ENCODE measurements at places on chromosomes 7 and 10. TPM values are rescaled to one million over a fixed set of nuclear protein-coding genes. Genes with fewer than 3 reads are reported as not detected.
A peak's percentile ranks its signal among the peaks of the same experiment; 100 is the strongest.

GRCh38 chr10:71271662-71272055 lies 47.4 kb upstream of the SLC29A3 start:
- no peak for DNase-seq
- H3K27me3 ChIP-seq, result no peaks in the 10 kb centered on the region
- H3K4me1 ChIP-seq, result no peaks in the 10 kb centered on the region
- H3K4me3 ChIP-seq, result no peak overlapping the region
- no peaks in the 10 kb centered on the region for H3K36me3 ChIP-seq
- H3K27ac ChIP-seq, result no peak overlapping the region

- peak overlapping the region; percentile 69 for H3K4me3 ChIP-seq
- DNase-seq, result peak; percentile 70
Measured at GRCh38 chr10:129035052-129035827, 431.8 kb upstream of the MGMT start.

DNA sequence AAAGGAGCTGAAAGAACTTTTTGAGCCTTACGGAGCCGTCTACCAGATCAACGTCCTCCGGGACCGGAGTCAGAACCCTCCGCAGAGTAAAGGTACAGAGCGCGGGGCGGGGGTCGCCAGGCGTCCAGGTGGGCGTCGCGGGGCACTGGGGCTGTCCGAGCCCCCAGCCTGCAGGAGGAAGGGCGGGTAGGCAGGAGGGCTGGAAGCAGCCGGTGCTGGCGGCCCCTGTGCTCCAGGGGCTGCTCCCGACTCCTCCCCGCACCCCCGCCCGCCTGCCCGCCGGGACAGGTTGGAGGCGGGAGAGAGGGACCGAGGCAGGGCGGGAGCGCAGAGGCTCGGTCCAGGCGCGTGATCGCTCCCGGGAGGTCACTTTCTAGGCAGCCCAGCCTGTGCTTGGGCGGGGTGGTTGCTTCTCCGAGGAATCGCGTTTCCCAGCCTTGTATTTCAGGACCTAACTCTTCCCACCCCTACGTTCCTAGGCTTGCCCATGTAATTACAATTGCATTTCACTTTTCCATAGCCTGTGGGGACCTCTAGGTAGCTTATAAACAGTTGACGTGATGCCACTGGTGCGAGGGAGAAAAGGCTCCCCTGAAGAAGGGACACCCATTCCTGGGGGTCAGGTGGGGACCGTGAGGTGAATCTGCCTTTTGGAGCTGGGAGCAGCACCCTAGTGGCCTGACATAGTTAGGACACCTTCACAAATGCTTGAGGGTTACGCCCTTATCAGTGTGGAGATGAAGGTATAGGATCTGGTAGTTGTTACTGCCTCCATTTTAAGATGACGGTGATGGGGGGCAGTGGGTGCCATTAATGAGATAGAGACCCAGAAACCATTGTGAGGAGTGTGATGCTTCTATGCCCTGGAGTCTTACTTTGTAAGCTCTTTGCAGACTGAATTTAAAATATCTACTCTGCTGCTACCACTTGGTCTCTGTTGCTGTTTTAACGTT lies 148.2 kb downstream of the CELF2 start:
- peaks cover 39% of the 10 kb centered on the region for H3K4me1 ChIP-seq
- H3K27me3 ChIP-seq, result no peaks in the 10 kb centered on the region
- peak; percentile 79 for DNase-seq
- peak overlapping the region; percentile 99 for H3K27ac ChIP-seq
- peaks cover 12% of the 10 kb centered on the region for H3K36me3 ChIP-seq

DNA sequence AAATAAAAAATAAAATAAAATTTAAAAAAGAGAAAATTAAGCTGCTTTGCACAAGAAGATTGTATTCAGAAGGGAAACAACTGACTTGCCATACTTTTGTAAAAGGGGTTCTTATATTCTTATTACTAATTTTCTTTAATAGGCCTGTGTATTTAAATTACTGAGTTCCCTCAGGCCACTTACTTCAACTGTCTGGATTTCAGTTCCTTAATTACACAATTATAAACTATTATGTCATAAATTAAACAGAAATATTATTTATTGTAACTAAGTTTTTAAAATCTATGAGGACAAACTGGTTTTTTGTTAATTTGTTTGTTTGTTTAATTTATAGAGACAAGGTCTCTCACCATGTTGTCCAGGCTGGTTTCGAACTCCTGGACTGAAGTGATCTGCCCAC lies 22.4 kb upstream of the MICU1 start:
- no peaks in the 10 kb centered on the region for H3K36me3 ChIP-seq
- no peaks in the 10 kb centered on the region for H3K4me1 ChIP-seq
- no peak overlapping the region for H3K4me3 ChIP-seq
- no peaks in the 10 kb centered on the region for H3K27me3 ChIP-seq

DNA sequence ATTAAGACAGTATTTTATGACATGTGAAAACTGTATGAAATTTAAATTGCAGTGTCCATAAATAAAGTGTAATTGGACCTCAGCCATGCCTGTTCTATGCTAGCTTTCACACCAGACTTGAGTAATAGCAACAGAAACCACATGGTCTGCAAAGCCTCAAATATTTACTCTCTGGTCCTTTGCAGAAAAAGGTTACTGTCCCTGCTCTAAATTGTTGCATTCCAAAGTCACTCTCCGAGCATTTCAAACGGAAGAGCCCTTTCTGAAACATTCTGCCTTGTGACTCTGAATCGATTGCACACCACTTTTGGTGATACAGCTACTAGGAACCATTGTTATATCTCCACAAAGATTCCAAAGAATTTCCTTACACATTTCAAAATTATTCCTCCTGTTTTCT lies 81.0 kb upstream of the STK17A start:
- no peaks in the 10 kb centered on the region for H3K27me3 ChIP-seq
- H3K4me3 ChIP-seq, result no peak overlapping the region
- H3K36me3 ChIP-seq, result no peaks in the 10 kb centered on the region
- H3K27ac ChIP-seq, result no peak overlapping the region
- no peaks in the 10 kb centered on the region for H3K4me1 ChIP-seq

DNA sequence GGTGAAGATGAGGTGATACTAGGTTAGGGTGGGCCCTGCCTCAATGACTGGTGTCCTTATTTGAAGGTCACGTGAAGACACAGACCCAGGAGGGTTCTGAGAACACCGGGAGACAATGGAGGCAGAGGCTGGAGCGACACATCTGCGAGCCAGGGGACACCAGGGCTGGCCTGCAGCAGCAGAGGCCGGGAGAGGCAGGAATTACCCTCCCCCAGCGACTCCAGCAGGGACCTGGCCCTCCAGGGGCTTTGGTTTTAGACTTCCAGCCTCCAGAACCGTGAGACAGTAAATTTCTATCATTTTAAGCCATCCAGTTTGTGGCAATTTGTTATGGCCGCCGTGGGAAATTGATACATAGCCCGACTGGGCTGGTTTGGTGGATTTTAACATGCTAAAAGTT lies 152.2 kb downstream of the DNAJB6 start:
- peaks cover 19% of the 10 kb centered on the region for H3K4me1 ChIP-seq
- no peak for DNase-seq
- peaks cover 8% of the 10 kb centered on the region for H3K36me3 ChIP-seq
- no peak overlapping the region for H3K4me3 ChIP-seq
- peaks cover 15% of the 10 kb centered on the region for H3K27me3 ChIP-seq

DNA sequence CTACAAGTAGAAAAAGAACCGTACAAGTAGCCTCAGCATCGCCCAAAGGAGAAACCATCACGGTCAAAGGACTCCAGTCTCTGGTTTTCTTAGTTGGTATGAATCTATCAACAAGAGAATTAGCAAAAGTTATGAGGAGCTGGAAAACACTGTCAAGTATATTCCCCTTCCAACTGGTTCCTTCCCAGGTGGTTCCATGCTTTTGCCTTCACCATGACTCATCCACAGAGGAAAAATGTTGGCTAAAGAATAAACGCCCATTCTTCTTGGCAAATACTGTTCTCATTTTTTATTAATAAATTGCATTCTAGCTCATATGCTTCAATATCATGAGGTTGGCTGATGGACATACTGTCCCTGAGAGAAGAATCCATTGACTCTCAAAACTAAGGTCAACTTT lies 6.4 kb downstream of the ELMO1 start:
- H3K27me3 ChIP-seq, result no peaks in the 10 kb centered on the region
- peaks cover 68% of the 10 kb centered on the region for H3K4me1 ChIP-seq
- H3K36me3 ChIP-seq, result peaks cover 19% of the 10 kb centered on the region
- H3K27ac ChIP-seq, result peak overlapping the region; percentile 91
- no peak overlapping the region for H3K4me3 ChIP-seq

- H3K27ac ChIP-seq, result no peak overlapping the region
- DNase-seq, result no peak
- no peaks in the 10 kb centered on the region for H3K36me3 ChIP-seq
- no peaks in the 10 kb centered on the region for H3K4me1 ChIP-seq
Measured at GRCh38 chr10:10658172-10658785, 359.4 kb upstream of the CELF2 start.

TUBAL3 gene
- not detected for total RNA-seq

SPDYE6 gene
- not detected for total RNA-seq

STAM gene
- total RNA-seq, result 21.6 TPM

All from activated naive CD8-positive, alpha-beta T cell treated with anti-CD3 and anti-CD28 coated beads for 36 hours (primary cell).